ENCODE measurements at places on chromosomes 3 and 15.

DNA sequence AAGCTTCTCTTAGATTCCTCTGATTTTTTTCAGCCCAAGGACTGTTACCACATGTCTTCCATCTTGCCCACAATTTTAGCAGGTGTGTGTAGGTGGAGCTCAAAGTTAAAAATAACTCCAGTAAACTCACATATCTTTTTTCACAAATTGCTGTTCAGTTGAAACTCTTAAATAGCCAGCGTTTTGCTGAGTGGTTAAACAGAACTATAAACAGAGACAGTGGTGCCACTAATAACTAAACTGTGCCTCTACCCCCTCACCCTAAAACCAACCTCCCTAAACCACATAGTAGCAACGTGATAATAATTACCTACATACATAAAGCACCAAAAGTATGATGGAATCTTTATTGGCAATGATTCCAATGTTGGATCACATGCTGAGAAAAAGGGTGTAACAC lies 525.1 kb downstream of the PDCD6IP start:
- no peak for DNase-seq

DNA sequence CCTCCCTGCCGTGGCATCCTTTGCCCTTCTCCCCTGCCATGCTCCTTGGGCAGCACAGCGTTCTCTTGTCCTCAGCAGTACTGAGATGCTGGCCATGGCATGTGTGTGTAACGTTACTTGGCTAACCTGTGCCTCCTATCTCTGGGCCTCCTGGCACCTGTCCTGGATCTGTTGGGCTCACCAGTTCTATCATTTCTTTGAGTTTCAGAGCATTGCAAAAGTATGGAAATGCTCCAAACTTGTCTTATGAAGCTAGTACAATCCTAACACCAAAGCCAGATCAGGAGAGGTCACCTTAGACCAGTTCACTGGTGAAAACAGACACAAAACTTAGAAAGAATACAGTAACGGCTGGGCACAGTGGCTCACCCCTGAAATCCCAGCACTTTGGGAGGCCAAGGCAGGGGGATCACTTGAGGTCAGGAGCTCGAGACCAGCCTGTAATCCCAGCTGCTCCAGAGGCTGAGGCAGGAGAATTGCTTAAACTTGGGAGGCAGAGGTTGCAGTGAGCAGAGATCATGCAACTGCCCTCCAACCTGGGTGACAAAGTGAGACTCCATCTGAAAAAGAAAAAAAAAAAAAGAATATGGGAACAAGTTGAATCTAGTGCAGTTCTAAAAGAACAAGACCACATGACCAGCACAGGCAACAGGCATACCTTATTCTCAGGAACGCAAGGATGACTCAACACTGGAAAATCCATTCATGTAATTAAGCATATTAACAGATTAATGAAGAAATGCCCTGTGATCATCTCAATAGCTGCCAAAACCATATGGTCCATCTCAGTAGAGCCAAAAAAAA lies 62.4 kb upstream of the TRPM1 start:
- no peak for DNase-seq

GRCh38 chr15:101535170-101535902 lies 45.8 kb upstream of the PCSK6 start:
- peak; percentile 18 for DNase-seq

DNA sequence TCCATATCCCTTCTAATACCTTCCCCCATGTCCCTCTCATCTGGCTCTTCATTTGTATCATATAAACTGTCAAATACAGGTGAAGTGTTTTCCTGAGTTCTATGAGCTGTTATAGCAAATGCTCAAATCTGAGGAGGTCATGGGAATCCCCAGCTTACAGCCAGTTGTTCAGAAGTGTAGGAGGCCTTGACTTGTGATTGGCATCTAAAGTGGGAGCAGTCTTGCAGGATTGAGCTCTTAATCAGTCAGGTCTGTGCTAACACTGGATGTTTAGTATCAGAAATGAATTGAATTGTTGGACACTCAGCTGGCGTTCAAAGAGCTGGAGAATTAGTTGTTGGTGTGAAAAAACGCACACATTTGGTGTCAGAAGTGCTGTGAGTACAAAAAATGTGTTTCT lies 65.0 kb downstream of the IFT57 start:
- DNase-seq, result no peak

DNA sequence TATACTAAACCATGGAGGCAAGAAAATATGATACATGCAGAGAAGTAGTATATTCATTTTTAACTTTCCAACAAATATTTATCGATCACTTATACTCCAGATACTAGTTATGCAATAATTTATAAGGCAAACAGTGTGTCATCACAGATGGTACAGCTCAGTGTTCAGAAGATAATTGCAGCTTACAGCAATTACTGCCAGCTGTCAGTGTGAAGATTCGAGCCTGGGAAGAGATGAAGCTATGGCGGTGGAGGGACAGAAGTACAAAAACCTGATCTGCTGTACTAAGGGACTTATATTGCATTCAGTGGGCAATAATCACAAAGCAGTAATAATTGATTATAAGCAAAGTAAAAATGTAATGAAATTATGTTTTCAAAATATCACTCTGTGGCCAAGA lies 170.6 kb upstream of the EPHA3 start:
- no peak for DNase-seq

DNA sequence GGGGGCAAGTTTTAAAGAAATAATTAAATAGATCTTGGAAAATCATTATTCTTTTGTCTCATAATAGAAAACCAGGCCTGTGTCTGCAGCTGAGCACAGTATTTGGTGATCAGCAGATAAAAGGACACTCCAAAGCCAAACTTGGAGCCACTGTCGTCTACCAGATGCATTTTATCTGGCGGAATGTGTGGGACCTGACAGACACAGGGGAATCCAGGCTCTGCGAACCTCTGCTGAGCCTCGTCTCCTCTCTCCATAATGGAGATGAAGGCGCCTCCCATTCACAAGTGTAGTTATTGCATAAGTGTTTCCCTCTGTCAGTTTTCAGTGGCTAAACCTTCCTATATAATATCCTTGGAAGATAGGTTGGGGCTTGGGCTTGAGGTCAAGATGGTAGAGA lies 42.1 kb downstream of the EEFSEC start:
- no peak for DNase-seq

DNA sequence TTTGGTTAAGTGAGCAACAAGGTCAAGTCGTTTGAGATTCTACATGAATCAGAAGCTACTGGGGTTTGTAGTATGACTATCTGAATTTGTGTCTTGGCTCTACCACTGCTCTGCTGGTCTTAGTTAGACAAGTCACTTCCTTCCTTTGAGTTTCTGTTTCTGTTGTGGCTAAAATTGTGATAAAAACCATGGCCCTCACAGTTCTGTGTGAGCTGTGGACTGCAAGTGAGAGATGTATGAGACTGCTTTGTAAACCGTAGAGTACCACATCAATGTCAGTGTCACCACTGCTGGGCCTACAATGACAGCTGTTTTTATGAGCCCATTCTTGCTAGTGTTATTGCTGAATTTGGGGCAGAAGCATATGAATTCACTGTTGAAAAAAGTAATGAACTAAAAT lies 32.7 kb downstream of the RARB start:
- no peak for DNase-seq

GRCh38 chr3:48478626-48479555 lies 25.1 kb downstream of the SHISA5 start:
- no peak for DNase-seq

- no peak for DNase-seq
These were observed 1332.8 kb downstream of the ZPLD1 start for GRCh38 chr3:103767635-103768034.

DNA sequence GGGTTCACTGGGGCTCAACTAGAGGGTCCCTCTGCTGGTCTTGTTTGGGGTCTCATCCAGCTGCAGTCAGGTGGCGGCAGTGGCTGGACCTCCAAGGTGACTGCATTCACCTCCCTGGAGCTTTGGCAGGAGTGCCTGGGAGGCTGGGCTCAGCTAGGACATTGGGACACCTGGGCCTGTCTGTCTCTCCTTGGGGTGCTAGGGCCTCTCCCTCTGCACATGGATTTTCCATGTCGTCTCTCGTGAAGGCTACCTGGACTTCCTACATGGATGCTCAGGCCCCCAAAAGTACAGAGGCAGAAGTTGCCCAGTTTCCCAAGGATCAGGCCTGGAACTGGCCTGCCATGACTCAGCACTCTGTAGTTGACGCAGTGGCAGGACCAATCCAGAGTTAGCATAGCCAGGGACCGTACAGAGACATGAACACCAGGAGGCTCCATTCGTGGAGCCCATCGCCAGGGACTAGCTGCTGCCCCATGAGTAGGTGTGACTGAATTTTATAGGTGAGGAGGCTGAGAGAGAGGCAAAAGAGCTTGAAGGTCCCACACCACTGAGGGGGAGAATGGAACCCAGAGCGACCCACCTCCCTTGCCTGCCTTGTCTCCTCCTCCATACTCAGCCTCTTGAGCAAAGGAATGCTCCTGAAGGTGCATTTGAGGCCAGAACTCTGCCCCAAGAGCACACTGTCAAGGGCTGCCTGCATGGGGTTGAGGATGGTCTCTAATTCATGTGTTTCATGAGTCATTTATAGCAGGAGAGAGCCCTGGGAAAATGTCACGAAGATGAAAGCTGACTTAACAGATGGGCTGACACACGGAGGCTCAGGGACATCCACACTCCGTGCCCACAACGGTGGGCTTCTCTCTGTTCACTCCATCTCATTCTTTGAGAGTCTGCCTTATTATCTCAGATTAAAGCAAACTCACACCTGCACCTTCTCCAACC lies 13.0 kb upstream of the ALDH1A3 start:
- DNase-seq, result no peak
